Activated CD8-positive, alpha-beta memory T cell treated with anti-CD3 and anti-CD28 coated beads, Interleukin-2, amount 10 ng/mL, durations not matched to agents 7 days and 5 days (primary cell): ENCODE measurements at places on chromosomes 7 and 10.

GRCh38 chr10:38979535-38979934 is 885.4 kb downstream of the ZNF37A start:
- no peak for DNase-seq

GRCh38 chr10:74096777-74097176 is 53.9 kb downstream of the AP3M1 start:
- no peak for DNase-seq

DNA sequence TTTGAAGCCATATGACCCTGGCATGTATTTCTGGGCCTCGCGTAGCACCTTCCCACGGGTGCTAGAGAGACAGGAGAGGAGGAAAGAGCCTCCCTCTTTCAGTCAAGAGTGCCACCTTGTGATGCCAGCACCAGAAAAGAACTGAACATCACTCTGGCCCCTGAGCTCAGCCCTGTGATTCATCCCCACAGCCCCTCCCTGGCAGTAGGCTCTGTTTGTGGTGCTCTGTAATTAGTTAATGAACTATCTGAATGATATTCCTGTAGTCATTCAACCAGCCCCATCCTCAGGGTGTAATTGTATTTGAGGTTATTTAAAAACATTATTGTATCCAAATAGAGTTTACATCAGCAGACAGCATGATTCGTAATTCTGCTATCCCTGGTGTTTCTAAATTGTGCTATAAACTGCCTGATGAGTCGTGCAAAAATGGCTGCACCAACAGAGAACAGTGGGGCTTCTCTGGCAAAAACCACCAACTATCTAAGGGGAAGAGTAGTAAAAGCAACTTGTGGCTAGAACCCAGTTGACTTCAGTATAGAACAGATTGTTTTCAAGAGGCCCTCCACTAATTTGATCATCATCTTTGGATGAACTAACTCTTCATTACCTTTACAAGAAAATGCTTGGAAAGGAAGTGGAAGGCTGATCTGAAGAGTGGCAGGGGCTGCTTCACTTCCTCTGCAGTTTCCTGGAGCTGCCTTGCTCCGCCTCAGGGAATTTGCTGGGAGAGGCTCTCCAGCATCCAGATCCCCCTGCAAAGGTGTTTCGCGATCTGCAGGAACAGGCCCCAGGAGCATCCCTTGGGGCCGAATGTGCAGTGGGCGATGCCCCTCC is 23.7 kb upstream of the TIAL1 start:
- DNase-seq = no peak

DNA sequence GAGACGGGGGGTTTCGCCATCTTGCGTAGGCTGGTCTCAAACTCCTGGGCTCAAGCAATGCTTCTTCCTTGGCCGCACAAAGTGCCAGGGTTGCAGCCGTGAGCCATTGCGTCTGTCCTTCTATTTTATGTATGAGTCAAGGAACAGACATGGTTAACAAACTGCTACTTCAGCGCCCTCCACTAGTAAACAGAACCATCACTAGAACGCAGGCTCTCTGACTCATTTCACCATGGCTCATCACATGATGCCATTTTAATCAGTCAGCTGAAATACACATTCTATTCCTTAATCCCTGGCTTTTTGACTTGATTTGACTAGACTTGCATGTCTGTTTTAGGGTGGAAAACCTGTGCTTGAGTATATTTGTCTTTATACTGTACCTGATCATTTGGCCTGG is 41.3 kb downstream of the CELF2 start:
- DNase-seq = no peak

DNA sequence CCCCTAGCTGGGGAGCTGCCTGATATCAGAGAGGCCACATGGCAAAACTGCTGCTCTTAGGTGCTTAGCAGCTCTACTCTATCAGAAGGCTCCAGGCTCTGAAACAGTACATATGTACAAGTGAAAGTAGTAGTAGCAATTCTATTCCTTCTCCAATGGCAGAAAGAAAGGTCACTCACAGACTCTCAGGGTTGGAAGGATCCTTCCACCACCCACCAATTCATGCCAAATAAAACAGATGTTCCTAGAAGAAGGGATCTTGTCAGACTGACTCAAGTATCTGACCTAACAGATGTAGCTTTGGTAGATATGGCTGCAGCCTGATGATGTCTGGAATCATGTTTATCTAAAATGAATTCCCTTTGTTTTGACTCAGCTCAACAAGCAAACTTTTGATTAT is 8.0 kb upstream of the ALDH18A1 start:
- no peak for DNase-seq

- DNase-seq = no peak
Observed at GRCh38 chr10:112842832-112843360, 107.2 kb upstream of the TCF7L2 start.

- no peak for DNase-seq
Observed at GRCh38 chr10:23035569-23035968, 59.8 kb upstream of the MSRB2 start.
